ENCODE measurements at places on chromosomes 3 and 15.

DNA sequence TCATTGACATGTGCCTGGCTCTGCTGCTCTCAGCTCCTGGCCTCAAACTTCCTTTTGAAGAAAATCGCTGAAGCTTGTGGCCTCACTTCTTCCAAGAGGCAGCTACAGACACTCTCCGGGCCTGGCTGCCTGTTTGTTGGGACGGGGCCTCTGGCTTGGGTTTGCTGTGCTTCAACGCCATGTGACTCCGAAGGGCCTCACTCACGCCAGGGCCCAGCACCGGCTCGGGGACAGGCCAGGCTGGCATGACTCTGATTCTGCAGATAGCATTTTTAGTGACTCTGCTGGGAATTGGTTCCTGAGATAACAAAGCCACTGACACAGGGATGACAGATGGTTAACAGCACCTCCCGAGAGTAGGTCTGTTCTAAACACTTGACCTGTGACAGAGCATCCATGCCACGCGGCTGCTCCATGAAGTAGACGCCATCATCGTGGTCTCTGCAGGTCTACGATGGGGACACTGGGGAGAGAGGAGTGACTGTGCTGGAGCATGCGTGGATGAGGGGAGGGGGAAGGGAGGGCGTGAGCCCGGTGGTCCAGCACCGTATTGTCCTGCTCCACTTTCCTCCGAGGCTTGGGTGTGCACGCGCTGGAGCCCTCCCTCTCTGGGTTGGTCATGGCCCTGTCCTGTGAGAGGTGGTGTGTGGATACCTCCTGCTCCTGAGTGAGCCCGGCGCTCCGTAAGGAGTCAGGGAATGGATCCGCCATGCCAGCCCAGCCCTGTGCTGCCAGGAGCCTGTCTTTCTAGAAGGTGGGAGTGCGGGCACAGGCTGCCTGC is 133.6 kb downstream of the TJP1 start:
- DNase-seq = no peak

DNA sequence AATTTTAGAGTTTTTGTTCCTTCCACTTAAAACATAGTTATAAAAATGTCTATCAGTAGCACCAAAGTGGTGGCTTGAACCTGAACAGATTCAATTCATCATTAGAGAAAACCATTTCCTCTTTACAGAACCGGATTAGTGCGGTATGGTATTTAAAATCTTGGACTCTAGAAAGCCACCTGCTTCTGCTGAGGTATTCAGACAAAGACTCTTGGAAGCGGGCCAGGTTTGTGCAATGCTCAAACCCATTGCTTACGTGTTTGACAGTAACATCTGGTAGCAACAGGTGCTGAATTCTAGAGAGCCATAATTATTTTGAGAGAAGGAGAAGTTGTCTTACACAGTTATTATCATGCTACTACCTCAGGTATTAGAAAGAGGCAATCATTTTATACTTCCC is 290.5 kb downstream of the NAALADL2 start:
- DNase-seq = no peak

- DNase-seq = no peak
These were observed 19.4 kb upstream of the ACAP2 start for GRCh38 chr3:195462308-195462610.

GRCh38 chr3:150300852-150301517 is 107.1 kb upstream of the TSC22D2 start:
- no peak for DNase-seq

DNA sequence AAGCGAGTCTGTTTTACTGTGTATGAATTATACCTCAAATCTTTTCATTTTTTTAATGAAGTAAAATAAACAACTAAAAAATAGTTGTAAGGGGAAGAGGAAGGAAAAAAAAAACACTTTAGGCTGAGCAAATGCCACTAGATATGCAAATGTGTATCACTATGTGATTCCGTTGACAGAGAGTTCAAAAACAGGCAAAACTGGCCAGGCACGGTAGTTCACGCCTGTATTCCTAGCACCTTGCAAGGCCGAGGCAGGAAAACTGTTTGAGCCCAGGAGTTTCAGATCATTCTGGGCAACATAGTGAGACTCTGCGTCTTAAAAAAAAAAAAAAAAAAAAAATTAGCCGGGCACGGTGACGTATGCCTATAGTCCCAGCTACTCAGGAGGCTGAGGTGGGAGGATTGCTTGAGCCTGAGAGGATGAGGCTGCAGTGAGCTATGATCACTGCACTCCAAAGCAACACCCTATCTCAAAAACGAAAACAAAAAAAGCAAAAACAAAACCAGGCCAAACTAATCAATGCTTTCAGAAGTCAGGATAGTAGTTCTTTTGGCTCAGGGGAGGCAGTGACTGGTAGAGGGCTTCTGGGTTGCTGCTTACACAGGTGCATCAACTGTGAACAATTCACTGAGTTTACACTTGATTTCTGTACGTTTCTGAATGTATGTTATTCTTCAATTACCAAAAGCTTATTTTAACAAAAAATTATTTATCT is 7.4 kb downstream of the PRC1 start:
- DNase-seq = no peak

GRCh38 chr15:32794973-32795372 is 77.2 kb downstream of the GREM1 start:
- DNase-seq = no peak

GRCh38 chr15:60426870-60427508 is 29.2 kb upstream of the ANXA2 start:
- DNase-seq = no peak

DNA sequence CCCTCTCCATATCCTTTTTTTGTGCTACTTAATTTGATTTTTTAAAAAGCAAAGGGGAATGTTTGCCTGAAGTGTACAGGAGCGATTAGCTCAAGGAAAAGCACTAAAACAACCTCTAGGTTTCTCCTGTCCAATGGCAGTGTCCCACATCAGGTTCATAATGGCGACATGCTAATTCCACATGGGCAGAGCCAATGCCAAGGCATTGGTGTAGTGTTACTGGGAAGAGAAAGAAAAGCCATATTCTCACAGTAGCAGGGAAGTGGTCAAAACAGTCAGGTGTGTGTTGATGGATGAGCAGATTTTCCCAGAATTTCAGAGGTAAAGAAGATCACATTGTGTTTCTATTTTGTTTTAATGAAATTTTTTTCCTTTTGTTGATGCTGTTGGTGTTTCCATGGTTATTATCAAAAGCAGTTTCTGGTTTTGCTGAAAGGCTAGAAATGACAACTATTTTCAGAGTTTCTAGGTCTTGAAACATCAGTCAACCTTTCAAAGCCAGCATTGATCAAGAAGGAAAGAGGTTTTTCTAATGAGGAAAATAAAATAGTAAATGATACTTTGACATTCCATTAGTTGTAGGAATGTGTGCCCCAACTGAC is 65.2 kb downstream of the FNDC3B start:
- DNase-seq = no peak

GRCh38 chr15:36517758-36518157 is 61.7 kb upstream of the CDIN1 start:
- no peak for DNase-seq

DNA sequence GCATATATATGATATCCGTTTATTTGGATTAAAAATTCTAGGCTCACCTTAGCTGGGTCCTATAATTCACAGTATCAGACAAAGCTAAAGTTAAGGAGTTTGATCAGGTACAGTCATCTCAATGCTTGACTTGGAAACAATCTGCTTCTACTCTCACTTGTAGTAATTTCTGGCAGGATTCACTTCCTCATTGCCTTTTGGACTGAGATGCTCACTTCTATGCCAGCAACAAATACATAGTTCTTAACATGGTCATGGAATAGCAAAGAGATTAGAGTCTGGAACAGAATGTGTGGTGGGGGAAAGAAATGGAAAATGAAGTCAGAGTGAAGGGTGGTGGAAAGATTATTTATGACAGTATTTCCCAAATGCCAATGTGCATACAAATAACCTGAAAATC is 693.6 kb downstream of the CADM2 start:
- DNase-seq = no peak

DNA sequence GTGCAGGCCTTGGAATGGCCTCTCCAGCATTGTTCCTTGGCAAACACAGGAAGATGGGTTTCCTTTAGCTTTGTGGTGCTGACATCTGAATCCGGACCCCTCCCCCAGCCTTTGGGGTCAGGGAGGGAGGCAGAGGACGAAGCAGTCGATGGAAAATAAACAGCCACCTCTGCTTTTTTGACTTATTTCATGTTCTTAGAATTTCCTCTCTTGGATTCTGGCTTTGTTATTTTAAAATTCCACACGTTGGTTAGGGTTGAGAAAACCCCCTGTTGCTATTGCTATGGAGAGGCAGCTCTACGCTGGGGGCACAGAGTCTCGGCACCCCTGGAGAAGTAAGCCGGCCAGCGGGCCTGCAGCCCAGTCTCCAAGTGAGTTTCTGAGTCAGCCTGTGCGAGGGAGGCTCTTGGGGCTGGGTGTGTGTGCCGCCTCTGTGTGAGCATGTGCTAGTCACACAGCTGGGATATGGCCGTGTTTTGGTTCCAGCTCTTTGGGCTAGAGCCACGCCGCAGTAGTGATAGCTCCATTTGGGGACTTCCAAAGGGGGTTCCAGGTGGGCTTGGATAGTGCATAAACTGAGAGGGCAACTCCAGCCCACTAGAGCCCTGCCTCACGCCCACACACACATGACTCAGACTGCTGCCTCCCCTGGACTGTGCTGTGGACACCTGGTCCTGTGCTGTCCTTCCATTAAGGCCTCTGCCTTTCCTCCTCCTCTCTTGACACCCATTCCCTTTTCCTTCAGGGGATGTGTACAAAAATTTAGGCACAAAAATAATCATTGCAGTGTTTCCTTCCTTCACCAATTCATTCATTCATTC is 58.8 kb downstream of the AMOTL2 start:
- no peak for DNase-seq

- DNase-seq = no peak
These were observed 53.7 kb downstream of the GRIP2 start for GRCh38 chr3:14486460-14486859.

DNA sequence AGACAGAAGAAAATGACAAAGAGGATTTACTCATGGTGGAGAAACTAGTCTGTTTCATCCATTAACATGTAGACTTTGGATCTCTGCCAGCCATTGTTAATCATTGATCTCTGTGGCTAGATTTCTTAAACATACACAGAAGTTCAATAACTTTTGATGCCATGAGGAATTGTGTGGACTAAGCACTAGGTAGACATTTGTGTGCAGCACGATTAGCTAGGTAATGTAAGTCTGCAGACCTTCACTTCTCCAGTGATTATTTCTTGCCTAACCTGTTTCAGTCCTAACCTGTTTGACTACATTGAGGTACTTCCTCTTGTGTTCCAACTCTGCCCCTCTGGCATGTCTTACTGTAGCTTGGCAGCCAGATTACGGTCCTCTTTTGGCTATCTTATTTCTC is 928.5 kb upstream of the ROBO1 start:
- DNase-seq = no peak

DNA sequence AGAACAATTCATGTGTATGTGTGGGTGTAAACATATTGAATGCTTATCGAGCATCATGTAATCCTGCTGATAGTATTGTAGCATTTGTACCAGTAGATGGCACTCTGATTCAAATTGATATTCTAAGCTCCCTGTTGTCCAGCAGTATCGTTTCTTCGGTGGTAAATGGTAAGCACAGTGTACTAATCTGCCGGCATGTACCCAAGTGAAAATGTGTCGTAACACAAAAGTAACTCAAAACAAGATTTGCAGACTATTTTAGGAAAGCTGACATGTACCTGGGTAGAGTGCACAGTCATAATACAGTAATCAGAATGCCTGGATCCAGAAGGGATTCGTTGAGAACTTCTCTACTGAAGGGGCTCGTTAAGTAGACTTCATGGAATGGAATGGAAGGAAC is 31.7 kb upstream of the MNS1 start:
- peak; percentile 84 for DNase-seq

DNA sequence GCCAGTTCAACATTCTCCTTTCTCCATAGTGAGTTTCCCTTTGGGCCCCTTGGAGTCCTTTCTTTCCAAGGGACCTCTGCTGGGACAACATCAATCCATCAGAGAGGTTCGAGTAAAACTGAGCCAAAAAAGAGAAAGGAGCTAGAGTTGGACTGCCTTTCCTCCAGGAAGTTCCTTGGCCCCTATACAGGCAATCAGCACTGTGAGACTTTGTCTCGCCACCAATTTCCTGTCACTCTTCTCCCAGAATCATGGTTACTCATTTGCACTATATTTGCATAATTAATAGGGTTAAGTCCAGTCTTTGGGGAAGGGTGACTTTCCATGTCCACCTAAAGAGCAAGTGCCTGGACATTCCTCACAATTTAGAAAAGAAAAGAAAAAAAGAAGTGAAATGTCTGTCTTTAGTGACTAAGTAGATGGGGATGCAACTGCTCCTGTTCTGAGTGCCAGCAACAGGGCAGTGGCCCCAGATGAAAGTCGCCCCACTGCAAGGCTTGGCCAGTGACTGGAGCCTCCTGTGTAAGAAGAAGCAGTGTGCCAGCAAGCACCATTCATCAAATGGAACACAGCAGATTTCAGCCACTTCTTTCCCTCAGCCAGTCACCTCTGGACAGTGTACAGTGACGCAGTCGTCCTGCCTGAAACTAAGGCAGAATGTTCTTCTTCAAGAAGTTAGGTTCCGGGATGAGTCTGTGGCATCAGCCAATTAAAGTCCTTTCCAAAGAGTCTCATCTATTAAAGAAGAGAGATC is 91.6 kb downstream of the FSIP1 start:
- no peak for DNase-seq

GRCh38 chr3:165868088-165868487 is 30.9 kb upstream of the BCHE start:
- no peak for DNase-seq

- no peak for DNase-seq
These were observed 655.9 kb downstream of the RBMS3 start for GRCh38 chr3:29936766-29937165.

GRCh38 chr3:88033079-88033478 is 25.7 kb downstream of the CGGBP1 start:
- DNase-seq = no peak

DNA sequence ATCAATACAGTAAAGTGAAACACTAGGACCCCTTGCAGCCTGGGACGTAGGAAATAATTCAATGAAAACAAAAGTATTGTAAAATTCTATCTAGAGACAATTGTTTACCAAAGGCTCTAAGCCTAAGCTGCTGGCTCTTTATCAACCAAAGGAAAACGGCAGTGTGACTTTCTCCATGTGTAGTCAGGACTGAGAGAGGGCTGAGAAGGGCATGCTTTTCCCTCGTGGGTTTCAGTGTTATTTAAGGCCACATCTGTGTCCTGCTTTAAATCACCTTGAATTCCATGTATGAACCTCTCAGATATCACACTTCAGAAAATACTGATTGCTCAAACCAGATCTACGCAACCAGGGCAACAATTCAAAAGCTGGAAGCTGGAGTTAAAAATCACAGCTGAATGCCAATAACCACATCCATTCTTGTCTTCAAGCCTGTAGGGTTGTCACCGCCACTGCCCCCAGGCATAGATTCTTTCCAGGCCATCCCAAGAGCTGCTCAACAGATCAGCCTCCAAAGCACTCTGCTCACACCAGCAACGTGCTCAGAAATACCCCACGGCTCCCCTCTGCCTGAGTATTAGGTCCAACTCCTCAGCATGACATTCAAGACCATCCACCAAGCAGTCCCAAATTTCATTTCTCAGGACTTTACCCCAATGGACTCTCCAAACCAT is 124.0 kb downstream of the SRGAP3 start:
- no peak for DNase-seq

DNA sequence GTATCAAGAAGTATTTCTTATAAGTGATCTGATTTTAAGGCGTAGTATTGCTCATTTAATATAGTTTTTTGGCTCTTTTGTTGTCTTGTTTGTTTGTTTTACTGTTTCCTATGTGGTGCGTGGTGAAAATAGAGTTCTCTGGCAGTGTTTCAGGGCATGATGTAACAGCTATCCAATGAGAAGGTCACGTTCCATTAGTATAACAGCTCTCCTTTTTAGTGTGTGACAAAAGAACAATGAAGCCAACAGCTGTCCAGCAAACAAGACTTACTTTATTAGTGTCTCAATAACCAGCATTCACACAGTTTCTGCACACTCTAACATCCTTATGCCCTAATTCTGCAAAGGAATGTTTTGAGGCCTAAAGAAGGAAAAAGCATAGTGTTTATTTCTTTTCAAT is 127.9 kb downstream of the SLC25A26 start:
- DNase-seq = no peak

Data from KBM-7 (cell line).